HCT116 (cell line): ENCODE measurements at places on chromosomes 7 and 10.
A peak's percentile ranks its signal among the peaks of the same experiment; 100 is the strongest.

DNA sequence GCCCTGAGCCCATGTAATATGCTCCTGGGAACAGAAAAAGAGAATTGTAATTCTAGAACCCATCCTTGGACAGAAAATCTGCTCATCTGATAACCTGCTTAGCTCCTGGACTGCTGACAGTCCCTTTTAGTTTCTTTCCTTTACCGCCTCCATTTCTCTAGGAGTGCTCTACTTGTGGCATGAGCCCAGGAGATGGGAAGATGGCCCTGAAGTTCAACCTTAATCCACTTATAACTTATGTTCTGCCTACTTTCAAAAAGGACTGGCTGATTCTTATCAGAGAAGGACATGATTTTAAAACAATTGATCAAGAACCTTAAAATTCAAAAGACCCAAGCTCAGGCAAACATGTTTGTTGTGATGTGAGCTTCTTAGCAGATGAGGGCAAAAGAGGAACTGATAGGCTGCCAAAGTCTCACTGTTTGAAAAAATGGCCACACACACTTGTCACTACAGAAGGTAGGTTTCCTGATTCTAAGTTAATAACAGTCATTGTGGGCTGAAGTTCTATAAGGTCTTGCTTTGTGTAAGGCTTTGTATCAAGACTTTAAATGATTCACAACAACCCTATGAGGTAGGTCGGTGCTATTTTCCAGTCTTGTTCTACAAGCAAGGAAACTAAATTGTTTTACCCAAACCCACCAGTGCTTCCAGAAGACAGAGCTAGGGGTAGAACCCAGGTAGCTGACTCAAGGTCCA is 94.3 kb upstream of the AFAP1L2 start:
- DNase-seq: no peak

DNA sequence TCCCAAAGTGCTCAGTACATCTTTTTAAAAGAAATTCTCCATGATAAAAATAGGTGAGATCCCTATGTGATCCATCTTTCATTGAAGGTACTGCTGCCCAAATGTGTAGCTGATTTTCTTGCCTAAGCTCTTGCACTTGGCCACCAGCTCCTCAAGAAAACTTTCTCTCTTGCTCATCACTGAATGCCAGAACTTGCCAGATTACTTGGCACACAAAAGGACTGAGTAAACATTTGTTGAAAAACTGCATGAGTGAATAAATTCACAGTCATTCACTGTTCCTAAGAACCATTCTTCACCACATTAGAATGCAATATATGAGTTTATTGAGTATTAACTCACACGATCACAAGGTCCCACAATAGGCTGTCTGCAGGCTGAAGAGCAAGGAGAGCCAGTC is 99.9 kb downstream of the TRIL start:
- no peak for DNase-seq

DNA sequence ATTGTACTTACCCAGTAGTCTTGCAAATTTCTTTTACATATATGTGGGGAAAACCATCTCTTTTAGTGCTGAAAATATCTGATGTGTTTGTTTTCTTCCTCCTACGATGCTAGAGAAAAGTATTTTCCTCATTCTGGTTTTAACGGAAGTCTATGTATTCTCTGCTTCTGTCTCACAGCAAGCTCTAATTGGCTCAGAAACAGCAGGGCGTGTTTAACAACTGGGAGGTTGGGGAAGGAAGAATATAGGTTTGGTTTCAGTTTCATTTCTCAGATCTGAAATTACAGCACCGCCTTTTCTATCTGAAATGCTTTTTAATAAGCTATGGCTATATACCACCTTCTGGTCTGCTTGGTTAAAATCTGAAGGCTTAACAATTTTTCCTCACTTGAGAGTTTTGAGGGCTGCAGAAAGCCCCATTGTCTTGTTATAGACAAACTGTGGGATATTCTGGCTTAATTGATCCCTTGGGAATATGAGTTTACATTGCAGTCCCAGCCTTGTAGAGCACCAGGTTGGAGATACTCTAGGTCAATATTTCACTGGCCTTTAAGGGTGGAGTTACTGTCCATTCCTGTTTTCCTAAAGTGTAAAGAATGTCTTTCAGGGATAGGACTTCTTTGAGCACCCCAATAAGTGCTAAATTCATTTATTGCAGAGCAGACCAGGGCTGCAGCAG is at the start of gene SAMD9:
Gene SAMD9 (minus strand): TSS at position 128 of the 679 bp plus-strand sequence. CDS start 11,882 bp downstream, outside the sequence.
- DNase-seq: peak; percentile 49

DNA sequence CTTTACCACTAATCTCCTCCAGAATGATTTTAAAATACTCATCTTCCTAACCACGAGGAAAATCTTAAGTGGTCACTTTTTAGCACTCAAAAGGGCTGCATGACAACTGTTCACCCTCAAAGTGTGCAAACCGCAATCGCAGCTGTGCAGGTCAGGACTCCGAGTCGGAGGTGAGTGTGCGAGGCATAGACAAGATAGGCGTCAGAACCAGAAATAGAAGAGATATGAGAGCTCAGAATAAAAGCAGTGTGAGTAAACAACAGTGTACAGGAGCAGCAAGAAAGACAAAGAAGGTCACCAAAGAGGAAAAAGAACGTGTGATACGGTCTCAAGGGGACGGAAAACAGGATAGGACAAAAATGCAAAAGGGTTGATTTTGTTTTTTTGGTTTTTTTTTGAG is 17.5 kb upstream of the ENO4 start:
- DNase-seq: no peak

GRCh38 chr10:11505639-11506038 is 105.8 kb downstream of the USP6NL start:
- DNase-seq: no peak

DNA sequence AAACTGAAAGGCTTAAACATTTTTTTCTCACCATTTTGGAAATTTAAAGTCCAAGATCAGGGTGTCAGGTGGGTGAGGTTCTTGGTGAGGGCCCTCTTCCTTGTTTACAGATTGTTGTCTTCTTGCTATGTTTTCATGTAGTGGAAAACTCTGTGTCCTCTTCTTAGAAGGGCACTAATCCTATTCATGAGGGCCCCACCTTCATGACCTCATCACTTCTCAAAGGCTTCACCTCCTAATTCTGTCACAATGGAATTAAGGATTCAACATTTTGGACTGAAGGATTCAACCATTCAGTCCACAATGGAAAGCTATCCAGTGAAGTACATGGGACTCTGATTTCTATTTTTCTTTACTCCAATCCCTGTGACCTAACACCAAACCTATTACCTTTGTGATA is 27.3 kb downstream of the MACC1 start:
- no peak for DNase-seq
